Activated T-cell treated with anti-CD3 and anti-CD28 coated beads, Interleukin-2, amount 50 U/mL, for 24 hours (primary cell): ENCODE measurements at places on chromosomes 2 and 18.

DNA sequence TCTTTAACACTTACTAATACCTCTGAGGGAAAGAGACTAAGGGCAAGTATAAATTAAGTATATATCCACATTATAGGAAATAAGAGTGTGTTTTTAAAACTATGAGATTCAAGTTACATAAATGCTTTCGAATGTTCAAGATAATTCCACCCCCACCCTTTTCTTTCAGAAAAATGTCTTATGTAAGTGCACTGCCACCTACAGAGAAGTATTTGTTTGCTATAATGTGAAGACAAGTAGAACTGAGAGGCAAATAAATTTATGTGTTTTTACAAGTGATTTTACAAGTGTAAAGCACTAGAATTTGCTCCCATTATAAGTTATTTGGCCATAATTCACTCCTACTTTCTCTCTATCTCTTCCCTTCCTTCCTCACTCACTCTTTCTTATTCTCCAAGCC lies 99.9 kb upstream of the CRACDL start:
- H3K36me3 ChIP-seq: no peaks in the 10 kb centered on the region
- no peak for DNase-seq
- no peaks in the 10 kb centered on the region for H3K27me3 ChIP-seq
- H3K27ac ChIP-seq: no peak overlapping the region
- H3K4me3 ChIP-seq: no peak overlapping the region
- H3K4me1 ChIP-seq: peaks cover 10% of the 10 kb centered on the region

- H3K27me3 ChIP-seq: peaks cover 2% of the 10 kb centered on the region
- DNase-seq: no peak
- no peak overlapping the region for H3K27ac ChIP-seq
- H3K4me3 ChIP-seq: no peak overlapping the region
- H3K4me1 ChIP-seq: no peaks in the 10 kb centered on the region
Measured at GRCh38 chr2:58609326-58609725, 368.2 kb upstream of the FANCL start.

- peaks cover 20% of the 10 kb centered on the region for H3K4me1 ChIP-seq
- H3K4me3 ChIP-seq: no peak overlapping the region
- H3K36me3 ChIP-seq: peaks cover 76% of the 10 kb centered on the region
- no peaks in the 10 kb centered on the region for H3K27me3 ChIP-seq
Measured at GRCh38 chr2:177478907-177479306, 86.3 kb downstream of the AGPS start.

DNA sequence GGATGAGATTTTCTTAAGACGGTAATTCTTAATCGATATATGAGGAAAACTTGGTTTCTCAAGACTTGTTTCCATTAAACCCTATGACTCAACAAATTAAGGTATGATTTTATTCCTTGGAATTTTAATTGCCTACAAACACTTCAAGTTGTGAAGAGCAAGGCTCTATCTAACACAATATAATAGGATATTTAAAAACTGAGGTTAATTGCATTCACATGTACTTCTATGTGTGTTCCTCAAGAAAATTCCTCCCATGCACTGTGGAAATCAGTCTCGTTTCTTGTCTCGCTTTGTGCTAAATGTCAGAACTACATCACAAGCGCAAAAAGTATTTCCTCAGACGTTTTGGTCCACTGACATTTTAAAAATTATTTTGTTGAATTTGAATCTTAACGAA lies 109.6 kb upstream of the UNC80 start:
- H3K4me3 ChIP-seq: no peak overlapping the region
- no peaks in the 10 kb centered on the region for H3K27me3 ChIP-seq
- no peak for DNase-seq

DNA sequence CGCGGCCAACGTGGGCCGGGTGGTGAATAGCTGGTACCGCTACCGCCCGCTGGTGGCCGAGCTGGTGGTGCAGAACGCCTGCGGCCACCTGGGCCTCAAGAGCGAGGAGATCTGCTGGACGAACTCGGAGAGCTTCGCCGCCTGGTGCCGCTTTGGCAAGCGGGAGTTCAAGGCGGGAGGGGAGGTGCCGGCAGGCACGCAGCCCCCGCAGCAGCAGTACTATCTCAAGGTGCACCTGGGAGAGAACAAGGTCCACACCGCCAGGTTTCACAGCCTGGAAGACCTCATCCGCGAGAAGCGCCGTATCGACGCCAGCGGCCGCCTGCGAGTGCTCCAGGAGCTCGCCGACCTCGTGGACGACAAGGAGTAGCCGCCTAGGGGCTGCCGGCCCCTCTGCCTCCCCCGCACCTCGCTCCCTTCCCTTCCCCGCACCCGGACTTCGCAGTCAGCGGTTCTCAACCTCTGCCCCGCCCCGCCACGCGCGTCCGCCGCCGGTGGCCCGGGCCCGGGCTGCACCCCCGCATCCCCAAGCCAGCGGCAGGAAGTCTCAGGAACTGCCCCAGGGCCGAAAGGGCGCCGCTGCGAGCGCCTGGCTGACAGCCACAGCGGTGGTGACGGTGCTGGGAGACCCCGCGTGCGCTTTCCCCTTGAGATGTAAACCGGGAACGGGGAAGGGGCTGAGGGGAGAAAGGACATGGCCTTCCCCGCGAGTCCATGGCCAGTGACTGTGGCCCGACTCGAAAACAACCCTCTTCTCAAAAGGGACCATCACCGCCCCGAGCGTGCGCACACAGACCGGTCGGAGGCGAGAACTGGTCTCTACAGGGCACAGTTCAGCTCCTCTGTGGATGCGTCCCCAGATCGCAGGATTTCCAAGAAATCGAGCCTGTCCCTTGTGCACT lies 2.2 kb downstream of the LRATD1 start:
- peaks cover 64% of the 10 kb centered on the region for H3K27me3 ChIP-seq
- no peaks in the 10 kb centered on the region for H3K36me3 ChIP-seq
- no peak overlapping the region for H3K27ac ChIP-seq
- peaks cover 4% of the 10 kb centered on the region for H3K4me1 ChIP-seq
- H3K4me3 ChIP-seq: no peak overlapping the region

- no peak overlapping the region for H3K27ac ChIP-seq
- DNase-seq: no peak
- H3K4me3 ChIP-seq: no peak overlapping the region
- no peaks in the 10 kb centered on the region for H3K4me1 ChIP-seq
- no peaks in the 10 kb centered on the region for H3K36me3 ChIP-seq
- H3K27me3 ChIP-seq: no peaks in the 10 kb centered on the region
Measured at GRCh38 chr2:212777020-212777491, 238.5 kb upstream of the ERBB4 start.
